ENCODE measurements at places on chromosomes 7 and 10.

DNA sequence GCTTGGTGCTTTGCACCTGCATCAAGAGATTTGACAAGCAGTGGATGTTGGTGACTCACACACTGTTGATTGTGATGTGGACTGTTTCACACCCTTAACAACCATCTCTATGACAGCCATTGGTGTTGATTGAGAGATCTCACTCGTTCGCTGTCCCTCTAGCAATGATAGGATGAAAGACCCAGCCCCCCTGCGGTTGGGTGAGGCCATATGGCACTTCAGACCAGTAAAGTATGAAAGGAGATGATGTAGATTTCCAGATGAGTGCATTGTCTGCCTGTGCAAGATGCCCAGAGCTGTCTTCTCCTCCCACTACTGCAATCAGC lies 138.7 kb upstream of the PRR15 start:
- DNase-seq = no peak

DNA sequence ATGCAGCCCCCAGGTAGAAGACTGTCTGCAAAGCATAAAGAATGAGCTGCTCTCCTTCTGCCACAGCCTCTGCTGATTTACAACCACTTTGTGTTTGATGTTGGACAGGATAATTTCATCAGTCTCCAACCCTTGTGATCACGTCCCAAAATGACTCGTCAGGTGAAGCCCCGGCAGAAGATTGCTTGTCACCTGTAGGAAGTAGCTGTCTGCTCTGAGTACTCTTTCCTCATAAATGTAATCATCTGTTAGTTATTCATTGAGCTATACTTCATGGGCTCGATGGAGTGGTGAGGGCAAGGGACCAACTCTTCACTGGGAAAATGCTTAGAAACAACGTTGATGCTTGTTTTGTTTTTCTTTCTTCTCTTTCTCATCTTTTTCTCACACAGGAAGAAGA lies 290.9 kb upstream of the SP8 start:
- no peak for DNase-seq

GRCh38 chr10:8063935-8064334 lies 9.4 kb downstream of the GATA3 start:
- DNase-seq = no peak

DNA sequence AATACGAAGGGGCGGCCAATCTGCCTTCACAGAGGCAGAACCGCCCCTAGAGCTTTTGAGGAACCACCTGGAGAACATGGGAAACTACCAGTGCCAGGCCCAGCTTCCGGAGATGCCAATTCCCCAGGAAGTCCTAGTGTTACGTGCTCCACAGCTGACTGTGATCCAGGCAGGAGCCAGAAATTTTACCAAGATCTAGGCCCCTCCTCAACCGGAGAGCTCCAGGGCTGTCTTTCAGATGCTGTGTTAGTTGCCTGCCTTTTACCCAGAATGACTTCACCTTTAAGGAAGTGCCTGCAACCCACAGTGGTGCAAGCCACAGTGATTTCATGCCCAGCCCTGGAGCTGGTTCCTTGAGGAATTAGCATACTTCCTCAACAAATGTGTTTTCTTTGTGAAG lies 62.9 kb downstream of the ELMO1 start:
- DNase-seq = no peak

- no peak for DNase-seq
Observed at GRCh38 chr10:96584035-96584434, 2.8 kb downstream of the TM9SF3 start.

DNA sequence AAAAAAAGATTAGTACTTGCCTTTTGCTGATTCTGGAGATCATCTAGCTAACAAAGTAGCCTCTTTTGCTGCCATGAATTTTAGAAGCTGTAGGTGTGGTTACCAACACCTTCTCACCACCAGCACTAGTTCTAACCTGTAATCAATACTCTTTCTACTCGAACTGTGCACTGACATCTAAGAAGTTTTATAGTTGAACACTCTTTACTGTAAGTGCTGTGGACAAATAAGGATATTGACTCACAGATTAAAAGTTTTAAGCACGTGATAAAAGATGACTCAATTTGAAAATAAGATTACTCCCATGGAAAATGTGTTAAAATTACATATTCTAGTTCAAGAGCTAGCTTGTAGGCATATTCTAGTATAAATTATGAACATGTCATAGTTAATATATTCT lies 89.9 kb downstream of the REEP3 start:
- DNase-seq = no peak

DNA sequence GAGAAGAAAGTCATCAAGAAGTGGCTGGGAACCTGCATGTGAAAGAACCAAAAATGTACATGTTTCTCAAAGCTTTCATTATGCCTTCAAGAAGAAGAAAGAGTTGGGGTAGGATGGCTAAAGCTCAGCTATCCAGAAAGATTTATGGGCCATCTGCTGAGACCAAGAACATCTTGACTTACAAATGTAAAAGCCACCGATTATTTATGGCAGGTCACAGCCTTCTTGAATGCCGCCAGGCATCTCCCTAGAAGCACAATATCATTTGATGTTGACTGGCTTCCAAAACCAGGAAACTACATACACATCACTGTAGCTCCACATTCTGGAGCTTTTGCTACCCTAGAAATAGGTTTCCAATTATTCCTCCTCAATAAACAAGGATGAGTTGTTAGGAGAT lies 254.2 kb upstream of the AOAH start:
- no peak for DNase-seq

DNA sequence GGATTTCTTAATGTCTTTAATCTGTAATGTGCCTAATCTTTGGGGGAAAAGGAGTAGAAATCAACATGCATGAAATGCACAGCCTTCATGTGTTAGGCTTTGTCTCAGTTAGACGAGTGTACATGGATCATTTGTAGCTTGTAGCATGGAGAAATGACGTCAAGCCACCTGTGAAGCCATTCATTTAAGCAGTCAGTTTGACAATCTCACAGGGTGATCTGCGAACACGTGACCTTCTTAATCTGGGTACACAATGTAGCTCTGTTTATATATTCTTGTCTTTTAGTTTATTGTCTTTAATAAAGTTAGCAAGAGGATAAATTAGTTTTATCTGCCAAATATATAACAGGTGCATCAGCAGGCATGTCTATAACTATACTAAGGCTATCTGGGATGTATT lies 351.9 kb upstream of the LRGUK start:
- peak; percentile 89 for DNase-seq

- no peak for DNase-seq
Observed at GRCh38 chr10:114368057-114368391, 36.3 kb downstream of the AFAP1L2 start.

DNA sequence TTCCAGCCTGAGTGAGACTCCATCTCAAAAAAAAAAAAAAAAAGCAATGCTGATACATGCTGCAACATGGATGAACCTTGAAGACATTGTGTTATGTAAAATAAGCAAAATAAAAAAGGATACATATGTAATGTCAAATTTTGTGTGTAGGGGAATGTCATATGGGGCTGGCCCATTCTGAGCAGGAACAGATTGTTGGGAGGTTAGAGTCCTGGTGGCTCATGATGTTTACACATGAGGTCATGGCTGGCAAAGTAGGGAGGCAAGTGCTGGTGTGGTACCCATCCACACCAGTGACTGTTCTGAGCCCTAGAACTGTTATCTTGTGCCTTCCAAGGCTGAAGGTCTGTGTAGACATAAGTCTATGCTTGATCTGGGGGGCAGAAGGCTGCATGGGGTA lies 37.6 kb downstream of the ZNF92 start:
- no peak for DNase-seq

GRCh38 chr7:131843898-131844331 lies 287.5 kb upstream of the PODXL start:
- DNase-seq = no peak

GRCh38 chr7:27616914-27617548 lies 45.7 kb downstream of the HIBADH start:
- no peak for DNase-seq
